Activated CD8-positive, alpha-beta memory T cell treated with anti-CD3 and anti-CD28 coated beads for 24 hours (primary cell): ENCODE measurements at places on chromosomes 4 and X.
A peak's percentile ranks its signal among the peaks of the same experiment; 100 is the strongest.

DNA sequence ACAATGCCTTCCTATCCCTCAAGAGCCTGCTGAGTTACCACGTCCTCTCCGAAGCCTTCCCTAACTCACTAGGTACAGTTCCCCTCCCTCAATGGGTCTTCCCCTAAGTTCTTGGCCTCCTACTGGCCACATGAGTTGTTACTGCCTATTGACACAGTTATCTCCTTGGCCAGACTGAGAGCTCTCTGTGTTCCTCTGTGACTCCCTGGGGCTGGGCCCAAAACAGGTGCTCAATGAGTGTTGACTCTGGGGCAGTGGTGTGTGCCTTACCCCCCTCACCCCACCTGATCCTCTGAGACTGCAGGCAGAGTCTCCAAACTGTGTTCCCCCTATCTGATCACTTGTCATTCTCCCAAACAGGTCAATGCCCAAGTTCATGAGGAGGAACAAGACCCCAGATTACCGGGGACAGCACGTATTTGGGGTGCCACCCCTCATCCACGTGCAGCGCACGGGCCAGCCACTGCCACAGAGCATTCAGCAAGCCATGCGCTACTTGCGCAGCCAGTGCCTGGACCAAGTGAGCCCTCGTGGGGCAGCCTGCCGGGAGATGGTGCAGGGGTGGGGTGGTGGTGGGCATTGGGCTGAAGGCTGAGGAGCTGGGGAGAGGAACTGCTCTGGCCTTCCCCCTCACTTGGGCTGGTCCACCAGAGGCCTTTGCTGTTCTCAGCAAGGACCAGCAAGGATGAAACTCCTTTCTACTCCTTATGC is 72.6 kb downstream of the STARD8 start:
- no peak for DNase-seq

GRCh38 chrX:17544821-17545220 is 169.8 kb downstream of the NHS start:
- DNase-seq, result no peak

DNA sequence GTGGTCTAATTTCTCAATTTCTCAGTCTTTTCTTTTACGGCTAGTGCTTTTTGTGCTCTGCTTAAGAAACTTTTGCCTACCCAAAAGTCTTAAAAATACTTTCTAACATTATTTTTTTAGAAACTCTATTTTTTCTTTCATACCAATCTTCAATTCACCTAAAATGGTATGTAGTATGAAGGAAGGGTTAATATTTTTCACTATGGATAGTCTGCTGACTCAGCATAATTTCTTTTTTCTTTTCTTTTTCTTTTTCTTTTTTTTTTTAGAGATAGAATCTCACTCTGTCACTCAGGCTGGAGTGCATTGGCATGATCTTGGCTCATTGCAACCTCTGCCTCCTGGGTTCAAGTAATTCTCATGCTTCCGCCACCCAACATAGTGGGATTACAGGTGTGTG is 34.2 kb upstream of the GYPE start:
- no peak for DNase-seq

DNA sequence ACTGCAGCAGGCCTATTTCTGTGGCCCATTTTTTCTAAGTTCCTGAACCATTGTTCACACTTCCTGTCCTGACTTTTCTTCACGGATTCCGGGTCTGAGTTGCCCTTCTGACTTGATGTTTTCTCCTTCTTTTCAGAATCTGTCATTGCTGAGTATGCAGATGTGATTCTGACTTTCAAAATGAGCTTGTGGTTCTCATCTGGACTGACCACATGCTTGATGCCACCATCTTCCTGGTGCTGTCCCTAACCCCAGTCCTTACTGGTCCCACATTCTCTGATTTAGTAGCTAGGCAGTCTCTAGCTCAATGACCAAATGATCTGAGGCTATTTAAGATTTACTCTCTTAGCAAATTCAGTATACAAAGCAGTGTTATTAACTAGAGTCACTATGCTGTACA is 822.3 kb upstream of the TENM3 start:
- no peak for DNase-seq

- no peak for DNase-seq
Measured at GRCh38 chr4:5965225-5965624, 53.0 kb downstream of the C4orf50 start.

DNA sequence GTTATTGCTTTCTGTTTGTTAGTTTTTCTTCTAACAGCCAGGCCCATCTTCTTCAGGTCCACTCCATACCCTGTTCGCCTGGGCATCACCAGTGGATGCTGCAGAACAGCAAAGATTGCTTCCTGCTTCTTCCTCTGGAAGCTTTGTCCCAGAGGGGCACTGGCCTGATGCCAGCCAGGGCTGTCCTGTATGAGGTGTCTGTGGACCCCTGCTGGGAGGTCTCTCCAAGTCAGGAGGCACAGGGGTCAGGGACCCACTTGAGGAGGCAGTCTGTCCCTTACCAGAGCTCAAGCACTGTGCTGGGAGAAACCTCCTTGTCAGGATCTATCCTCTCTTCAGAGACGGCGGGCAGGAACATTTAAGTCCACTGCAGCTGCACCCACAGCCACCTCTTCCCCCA is 2.5 kb upstream of the PAGE2B start:
- no peak for DNase-seq

DNA sequence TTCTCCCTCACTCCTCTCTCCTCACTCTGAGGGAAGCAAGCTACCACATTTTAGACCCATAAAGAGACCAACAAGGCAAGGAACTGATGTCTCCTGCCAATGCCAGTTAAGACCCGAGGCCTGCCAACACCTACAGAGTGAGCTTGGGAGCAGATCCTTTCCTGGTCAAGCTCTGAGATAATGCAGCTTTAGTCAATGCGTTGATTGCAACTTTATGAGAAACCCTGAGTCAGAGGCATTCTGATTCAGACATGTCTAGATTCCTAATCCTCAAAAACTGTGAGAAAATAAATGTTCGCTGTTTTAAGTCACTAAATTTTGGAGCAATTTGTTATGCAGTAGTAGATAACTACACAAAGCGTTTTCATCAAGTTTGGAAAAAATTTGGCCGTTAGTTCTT is 115.5 kb downstream of the JADE1 start:
- no peak for DNase-seq

- DNase-seq, result no peak
Measured at GRCh38 chrX:119292445-119292844, 56.4 kb downstream of the PGRMC1 start.

- no peak for DNase-seq
Measured at GRCh38 chr4:105106426-105106825, 40.2 kb upstream of the TET2 start.

- no peak for DNase-seq
Measured at GRCh38 chr4:42167709-42168108, 15.3 kb upstream of the BEND4 start.

GRCh38 chrX:1591863-1592469 is 562 bp downstream of the AKAP17A start:
- DNase-seq, result peak; percentile 64

GRCh38 chr4:138927072-138927471 is 88.5 kb upstream of the NOCT start:
- DNase-seq, result no peak

DNA sequence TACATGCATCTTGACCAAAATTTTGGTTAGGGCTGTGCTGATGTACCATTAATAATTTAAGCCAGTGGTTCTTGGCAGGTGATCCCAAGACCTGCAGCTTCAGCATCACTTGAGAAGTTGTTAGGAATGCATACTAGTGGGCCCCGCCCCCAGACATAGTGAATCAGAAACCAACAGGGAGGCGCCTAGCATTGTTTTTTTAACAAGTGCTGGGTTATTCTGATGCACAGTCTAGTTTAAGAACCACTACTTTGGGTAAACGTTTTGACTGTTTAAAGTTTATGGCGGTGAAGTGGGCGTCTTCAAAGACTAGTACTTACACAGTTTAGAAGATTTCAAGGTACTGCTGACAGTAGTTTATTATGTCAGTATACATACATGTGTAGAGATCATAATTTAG is 23.6 kb downstream of the FAM199X start:
- no peak for DNase-seq

DNA sequence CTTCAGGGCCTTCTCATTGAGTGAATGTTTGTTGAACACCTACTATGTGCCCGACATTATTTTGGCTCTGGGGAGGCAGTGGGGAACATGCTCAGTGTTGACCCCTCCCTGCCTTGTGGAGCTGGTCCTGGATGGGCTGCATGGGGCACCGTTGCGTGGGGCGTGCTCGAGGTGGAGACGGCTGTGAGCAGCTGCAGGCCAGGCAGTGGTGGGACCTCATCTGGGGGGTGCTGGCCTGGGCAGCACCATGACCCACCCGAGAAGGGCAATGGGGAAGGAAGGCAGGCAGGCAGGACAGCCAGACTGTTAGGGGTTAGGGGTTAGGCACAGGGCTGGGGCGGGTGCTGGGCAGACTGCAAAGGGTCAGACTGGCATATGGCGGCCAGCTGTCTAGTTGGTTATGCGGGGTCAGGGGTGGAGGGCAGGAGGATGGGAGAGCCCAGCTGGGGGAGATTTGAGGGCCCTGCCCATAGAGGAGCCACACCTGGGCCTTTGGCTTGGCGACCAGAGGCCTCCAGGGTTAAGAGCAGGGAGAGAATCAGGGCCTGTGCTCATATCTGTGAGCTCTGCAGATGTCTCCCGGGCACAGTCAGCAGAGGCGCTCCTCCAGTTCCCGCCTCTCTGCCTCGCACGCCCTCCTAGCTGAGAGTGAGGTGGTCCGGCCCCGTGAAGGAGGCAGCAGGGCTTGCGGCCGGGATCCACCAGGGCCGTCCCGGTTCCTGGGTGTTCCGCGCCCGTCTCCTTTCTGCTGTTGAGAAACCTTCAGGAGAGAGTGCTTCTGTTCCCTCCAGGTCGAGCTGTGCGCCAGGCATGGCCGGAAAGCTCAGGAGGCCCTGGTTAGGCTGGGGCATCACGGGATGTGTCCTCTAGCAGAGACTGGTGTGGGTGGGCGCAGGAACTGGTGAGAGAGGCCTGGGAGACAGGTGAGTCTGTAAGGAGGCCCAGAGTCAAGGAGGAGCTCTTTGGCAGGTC is 73.3 kb downstream of the RGS12 start:
- peak; percentile 41 for DNase-seq

DNA sequence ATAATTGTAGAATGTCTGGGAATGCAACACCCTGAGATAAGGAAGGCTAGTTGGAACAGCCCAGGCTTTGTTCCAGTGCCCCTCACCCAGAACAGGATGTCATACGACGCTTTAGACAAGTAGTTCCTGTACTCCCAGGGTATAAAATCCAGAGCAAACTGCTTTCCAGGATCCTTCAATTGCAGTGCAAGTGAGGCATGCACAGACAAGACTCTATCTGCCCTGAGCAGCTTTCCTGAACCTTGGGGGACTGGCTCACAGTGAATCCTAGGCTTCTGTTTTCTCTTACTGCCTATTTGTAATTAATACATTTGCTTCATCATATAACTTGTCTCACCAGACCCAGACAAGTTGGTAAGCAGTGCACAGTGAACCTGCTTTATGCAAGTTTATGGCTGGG is 48.4 kb upstream of the IL9R start:
- no peak for DNase-seq

GRCh38 chr4:97500423-97500822 is 642.9 kb downstream of the STPG2 start:
- DNase-seq, result no peak

DNA sequence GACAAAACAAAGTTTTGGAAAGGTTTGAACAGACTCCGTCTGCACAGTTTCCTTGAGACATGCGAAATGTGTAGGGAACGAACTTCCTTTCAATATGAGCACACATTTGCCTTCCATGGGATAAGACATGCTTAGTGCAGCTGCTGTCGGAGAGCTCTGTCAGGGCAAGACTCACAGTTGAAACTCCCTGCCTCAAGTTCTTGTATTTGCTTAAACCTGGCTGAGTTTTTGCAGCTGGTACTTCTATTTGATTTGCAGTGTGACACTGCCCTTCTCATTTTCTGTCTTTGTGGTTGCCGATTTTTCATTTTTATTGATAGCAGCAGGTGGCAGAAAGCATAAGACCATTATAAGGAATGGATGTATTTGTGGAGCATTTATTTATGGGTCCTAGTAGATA is 18.2 kb upstream of the RHOH start:
- no peak for DNase-seq

GRCh38 chr4:37540486-37540885 is 145.7 kb downstream of the RELL1 start:
- no peak for DNase-seq

DNA sequence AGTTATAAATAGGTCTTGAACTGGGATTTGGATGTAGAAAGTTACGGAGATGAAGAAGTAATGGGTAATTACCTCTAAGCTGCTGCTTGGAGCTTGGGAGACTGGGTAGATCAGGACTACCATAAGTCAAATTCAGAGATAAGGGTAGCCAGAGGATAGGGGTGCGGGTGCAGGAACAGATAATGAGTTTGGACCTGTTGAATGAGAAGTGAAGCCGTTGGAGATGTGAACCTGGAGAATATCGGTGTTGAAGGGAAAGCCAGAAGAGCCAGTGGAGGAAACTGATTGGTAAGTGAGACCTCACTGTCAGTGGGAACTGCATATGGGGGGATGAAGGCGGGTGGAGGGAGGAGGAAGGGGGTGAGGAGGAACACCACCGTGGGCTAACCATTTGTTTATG is 618 bp upstream of the FOXO4 start:
- DNase-seq, result no peak

DNA sequence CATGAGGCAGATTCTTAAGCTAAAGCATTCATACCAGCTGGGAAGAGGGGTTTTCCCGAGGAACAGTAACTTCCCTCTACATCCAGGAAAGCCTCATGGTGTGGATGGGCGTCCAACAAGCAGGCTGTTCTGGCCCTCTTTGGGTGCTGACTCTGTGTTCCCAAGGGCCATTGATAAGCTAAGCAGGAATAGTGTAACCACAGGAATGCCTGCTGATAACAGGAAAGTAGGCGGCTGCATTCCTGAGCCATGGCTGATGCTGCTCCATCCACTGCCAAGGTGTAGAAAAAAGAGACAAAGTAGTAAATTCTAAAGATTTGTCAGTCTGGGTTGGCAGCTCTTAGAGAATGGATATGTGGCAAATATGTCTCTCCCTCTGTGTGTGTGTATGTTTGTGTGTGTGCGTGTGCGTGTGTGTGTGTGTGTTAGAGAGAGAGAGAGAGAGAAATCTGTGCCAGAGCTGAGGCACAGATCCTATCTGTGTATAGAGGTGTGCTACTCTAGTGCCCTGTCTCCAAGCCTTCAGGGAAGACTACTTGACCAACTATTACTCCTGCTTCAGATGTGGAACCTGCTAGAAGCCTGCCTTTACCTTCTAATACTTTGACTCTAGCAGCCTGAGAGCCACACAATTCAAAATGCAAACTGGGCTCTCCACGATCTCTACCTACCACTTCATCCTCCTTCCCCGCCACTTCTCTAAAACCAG is 353.1 kb upstream of the NR3C2 start:
- no peak for DNase-seq

DNA sequence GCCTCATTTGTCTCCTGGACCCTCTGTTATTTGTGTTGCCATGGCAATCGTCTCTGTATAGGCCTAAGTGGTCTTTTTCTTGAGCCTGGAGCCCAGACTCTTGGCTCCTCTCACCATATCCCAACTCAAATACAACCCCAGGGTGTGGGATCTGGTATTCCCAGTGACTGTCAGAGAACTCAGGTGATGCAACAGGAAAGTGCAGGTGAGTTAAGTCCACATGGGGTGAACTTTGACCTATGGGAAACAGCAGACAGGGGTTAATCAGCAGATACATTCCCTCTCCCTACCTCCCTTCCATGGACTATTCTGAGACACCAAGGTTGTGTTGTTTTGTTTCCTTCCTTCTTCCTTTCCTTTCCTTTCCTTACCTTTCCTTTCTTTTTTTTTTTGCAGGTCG is 130.9 kb upstream of the RPS6KA3 start:
- no peak for DNase-seq
